AML-193 (cell line): ENCODE measurements at places on chromosomes 5 and 9.

DNA sequence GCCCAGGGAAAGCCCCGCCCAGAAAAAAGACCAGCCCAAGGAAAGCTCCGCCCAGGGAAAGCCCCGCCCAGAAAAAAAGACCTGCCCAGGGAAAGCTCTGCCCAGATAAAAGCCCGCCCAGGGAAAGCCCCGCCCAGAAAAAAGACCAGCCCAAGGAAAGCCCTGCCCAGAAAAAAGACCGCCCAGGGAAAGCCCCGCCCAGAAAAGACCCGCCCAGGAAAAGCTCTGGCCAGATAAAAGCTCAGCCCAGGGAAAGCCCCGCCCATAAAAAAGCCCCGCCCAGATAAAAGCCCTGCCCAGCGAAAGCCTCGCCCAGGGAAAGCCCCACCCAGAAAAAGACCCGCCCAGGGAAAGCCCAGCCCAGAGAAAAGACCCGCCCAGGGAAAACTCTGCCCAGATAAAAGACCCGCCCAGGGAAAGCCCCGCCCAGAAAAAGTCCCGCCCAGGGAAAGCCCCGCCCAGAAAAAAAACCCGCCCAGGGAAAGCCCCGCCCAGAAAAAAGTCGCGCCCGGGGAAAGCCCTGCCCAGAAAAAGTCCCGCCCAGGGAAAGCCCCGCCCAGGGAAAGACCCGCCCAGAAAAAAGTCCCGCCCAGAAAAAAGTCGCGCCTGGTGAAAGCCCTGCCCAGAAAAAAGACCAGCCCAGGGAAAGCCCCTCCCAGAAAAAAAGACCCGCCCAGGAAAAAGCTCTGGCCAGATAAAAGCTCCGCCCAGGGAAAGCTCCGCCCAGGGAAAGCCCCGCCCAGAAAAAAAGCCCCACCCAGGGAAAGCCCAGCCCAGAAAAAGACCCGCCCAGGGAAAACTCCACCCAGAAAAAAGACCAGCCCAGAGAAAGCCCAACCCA lies 11.9 kb downstream of the GRIN1 start:
- DNase-seq, result no peak

DNA sequence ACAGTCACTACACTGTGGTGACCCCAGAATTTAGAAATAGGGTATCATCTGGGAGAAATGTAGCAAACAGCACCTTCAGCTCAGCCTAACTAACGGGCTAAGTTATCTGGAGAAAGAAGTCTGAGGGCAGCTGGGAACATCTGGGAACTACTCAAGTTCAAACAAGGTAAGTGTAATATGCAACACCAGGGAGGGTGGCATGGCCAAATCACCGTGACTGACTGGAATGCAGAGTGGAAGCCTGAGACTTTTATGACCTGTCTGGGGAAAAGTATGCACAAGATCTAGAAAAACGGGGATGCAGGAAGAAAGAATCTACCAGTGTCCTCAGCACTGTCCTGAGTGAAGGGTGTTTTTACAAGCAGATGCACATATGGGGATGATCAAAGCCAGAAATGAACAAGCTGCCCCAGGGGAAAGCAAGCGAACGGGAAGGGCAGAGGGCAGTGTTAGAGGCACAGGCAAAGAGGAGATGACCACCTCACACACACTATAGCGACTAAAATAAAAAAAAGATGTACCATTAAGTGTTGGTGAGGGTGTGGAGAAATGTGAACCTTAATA lies 59.9 kb downstream of the SERINC5 start:
- no peak for DNase-seq

DNA sequence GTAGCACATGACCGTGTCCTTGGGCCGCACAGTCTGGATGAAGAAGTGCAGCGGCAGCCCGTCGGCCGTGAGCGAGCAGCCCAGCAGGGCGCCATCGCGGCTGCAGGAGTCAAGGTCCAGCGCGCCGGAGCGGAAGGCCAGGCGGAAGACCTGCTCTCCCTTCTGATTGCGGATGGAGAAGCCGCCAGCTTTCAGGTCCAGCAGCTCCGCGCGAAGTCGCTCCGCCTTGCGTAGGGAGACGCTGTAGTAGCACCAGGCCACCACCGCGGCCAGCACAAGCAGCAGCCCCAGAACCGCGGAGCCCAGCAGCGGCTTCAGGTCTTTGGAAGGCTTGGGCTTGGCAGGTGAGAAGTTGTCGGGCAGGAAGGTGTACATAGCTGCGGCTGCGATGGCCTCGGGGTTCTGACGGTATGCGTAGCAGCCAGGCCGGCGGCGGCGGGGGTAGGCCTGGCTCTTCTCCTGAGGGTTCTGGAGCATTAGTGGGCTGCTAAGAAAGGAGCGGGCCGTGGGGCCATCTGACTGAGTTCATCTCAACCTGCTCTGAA lies 4.2 kb downstream of the MYORG start:
- no peak for DNase-seq

- DNase-seq, result no peak
Observed at GRCh38 chr9:109935406-109936087, 155.5 kb downstream of the PALM2AKAP2 start.

DNA sequence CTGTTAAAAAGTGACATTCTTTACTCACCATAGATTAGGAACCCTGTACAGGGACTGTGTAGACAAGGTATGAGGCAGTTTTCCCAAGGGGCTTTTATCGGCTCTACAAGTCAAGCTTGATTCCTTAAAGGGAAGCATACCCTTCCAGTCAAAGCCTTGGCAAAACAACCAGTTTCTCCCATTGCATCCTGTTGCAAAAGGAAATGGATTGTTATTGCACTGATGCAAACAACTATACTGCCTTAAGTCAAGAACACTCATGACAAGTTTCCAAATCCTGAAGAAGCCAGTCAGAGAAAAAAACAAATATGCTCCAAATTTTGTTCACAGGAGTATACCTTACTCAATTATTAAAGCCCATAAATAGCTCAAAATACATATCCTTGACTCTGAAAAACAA lies 67.5 kb downstream of the RGMB start:
- DNase-seq, result no peak

- DNase-seq, result no peak
Observed at GRCh38 chr5:76532973-76533372, 90.2 kb downstream of the F2RL2 start.

- no peak for DNase-seq
Observed at GRCh38 chr5:62283861-62284260, 22.1 kb upstream of the KIF2A start.

GRCh38 chr5:33649549-33650482 lies 209.1 kb downstream of the TARS1 start:
- DNase-seq, result no peak

DNA sequence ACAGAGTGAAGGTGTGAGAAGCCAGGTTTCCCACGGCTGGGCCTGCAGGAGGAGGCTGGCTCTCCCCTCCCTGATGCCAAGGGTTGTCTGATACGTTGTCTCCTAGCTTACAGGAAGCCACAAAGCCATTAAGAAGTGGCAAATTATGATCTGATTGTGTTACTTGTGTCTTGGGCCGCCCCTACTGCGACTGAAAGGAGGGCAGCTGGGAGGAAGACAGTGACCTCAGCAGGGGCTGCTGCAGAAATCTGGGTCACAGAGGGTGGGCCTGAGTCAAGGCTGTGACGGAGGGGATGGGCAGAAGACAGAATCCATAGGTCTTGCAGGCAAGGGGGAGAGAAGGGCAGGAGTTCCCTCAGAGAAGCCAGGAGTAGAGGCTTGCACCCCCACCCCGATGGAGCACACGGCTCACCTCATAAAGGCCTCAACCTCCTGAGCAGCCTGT lies 145.0 kb downstream of the FSTL4 start:
- DNase-seq, result no peak

DNA sequence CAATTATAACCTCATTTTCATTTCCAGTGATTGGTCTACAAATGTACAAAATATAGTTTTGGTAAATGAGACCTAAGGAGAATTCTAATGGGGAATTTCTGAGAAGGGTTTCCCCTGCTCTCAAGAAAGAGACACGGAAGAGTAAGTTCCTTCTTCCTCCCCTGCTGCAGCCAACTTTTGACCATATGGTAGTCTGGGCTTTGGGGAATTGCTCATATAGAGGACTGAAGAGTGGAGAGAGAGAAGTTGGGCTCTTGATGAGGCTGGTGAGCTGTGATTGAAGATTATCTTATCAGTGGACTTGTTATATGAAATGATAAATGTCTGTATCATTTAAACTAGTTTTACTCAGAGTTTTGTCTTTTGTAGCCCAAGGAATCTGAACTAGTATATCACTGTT lies 4.3 kb upstream of the LNPEP start:
- peak; percentile 50 for DNase-seq

DNA sequence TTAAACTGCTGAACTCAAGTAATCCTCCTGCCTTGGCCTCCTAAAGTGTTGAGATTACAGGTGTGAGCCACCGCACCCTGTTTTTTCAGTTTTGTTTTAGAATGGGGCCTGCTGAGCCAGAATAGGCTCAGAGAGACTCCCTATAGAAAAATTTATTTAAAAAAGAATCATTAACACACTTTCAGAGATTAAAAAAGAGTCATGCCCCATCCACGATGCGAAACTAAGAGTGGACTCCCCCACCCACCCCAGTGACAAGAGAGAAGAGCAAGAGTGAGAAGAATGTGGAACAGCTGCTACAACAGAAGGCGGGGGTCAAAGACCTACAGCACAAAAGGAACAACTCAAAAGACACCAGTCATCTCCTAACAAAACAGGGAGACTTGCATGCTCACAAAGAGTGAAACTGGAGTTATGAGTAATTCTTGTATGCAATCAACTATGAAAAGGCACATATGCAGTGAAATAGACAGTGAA lies 47.2 kb downstream of the GLDC start:
- DNase-seq, result no peak

GRCh38 chr5:52817818-52818217 lies 30.1 kb downstream of the ITGA1 start:
- DNase-seq, result no peak

- DNase-seq, result no peak
Observed at GRCh38 chr9:92534674-92535073, 1.1 kb downstream of the ECM2 start.

- no peak for DNase-seq
Observed at GRCh38 chr5:177008716-177009115, 2.1 kb upstream of the UIMC1 start.

GRCh38 chr9:99873531-99873930 lies 32.9 kb upstream of the STX17 start:
- no peak for DNase-seq

DNA sequence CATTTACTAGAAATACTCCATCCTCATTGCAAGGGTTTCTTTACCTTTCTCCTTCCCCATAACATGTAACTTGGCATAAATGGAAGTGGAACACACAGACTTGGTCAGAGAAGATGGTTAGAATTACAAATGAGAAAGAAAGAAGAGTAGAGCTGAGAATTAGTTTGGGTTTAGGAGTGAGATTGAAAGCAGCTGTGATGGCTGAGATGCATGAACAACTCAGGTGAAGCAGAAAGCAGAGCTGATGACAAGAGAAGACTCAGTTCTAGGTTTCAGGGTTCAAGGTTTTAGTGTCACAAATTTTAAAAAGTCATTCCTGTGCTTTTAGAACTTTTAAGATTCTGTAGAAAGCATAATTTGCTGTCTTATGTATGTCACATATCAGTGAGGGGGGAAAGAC lies 54.0 kb downstream of the TMEM161B start:
- DNase-seq, result no peak
